ENCODE measurements at places on chromosomes 6 and 20. TPM values are rescaled to one million over a fixed set of nuclear protein-coding genes. Genes with fewer than 3 reads are reported as not detected.

IL20RA gene
- total RNA-seq = 3.8 TPM

LIME1 gene
- 10.9 TPM for total RNA-seq

FAM135A gene
- total RNA-seq = 36.5 TPM

TENT5A gene
- total RNA-seq = 3.3 TPM

Data from airway epithelial cell (primary cell).